H9 (cell line): ENCODE measurements at places on chromosomes 2 and 18. TPM values are rescaled to one million over a fixed set of nuclear protein-coding genes. Genes with fewer than 3 reads are reported as not detected.

RIT2 gene
- total RNA-seq = 1.2 and 1.3 TPM in 2 replicates

ZBTB7C gene
- total RNA-seq = 0.33 and 0.39 TPM in 2 replicates

DNAJC5G gene
- total RNA-seq = 0.37 and 0.44 TPM in 2 replicates

SLC11A1 gene
- total RNA-seq = 0.04 and 0.11 TPM in 2 replicates

ASTL gene
- total RNA-seq = 0.72 and 0.81 TPM in 2 replicates

GRCh38 chr2:124024561-124025170 is 421 bp upstream of the CNTNAP5 start:
- peak; percentile 69 for DNase-seq
- H3K27ac ChIP-seq = no peak overlapping the region
- no peaks in the 10 kb centered on the region for H3K36me3 ChIP-seq
- peaks cover 13% of the 10 kb centered on the region; the same call in 1 of the 2 replicates for H3K27me3 ChIP-seq
- H3K4me3 ChIP-seq = peak overlapping the region; percentile 80
- no peaks in the 10 kb centered on the region for H3K4me1 ChIP-seq

DNA sequence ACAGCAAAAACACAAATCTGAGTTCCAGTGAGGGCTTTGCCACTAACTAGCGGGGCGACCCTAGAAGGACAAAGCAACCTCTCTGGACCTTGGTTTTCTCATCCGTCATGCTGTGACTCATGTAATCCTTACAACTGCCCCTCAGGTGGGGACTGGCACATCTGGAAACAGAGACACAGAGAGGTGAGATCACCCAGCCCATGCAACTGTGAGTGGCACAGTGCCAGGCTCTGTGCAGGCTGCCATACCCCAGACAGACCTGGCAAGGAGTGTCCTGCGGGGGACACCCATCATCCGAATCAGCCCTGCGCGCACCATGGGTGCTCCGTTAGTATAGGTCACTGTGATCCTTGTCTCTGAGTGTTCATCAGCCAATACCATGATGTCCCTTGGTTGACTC is 198.3 kb downstream of the SMAD7 start:
- H3K4me1 ChIP-seq = no peaks in the 10 kb centered on the region
- DNase-seq = no peak
- no peak overlapping the region for H3K4me3 ChIP-seq

GRCh38 chr2:33788044-33788443 is 188.9 kb upstream of the FAM98A start:
- DNase-seq = no peak
- H3K36me3 ChIP-seq = no peaks in the 10 kb centered on the region
- no peak overlapping the region for H3K4me3 ChIP-seq
- H3K27me3 ChIP-seq = no peaks in the 10 kb centered on the region
- no peaks in the 10 kb centered on the region for H3K4me1 ChIP-seq

- no peaks in the 10 kb centered on the region for H3K4me1 ChIP-seq
- peaks cover 16% of the 10 kb centered on the region for H3K36me3 ChIP-seq
- peak; percentile 57 for DNase-seq
- no peak overlapping the region for H3K4me3 ChIP-seq
- no peaks in the 10 kb centered on the region for H3K27me3 ChIP-seq
These were observed 326.4 kb downstream of the NR4A2 start for GRCh38 chr2:156005999-156006712.

- DNase-seq = no peak
- no peak overlapping the region for H3K4me3 ChIP-seq
- no peaks in the 10 kb centered on the region for H3K4me1 ChIP-seq
- H3K36me3 ChIP-seq = peaks cover 18% of the 10 kb centered on the region
- H3K27me3 ChIP-seq = no peaks in the 10 kb centered on the region
- H3K27ac ChIP-seq = no peak overlapping the region
These were observed 57.3 kb downstream of the CCDC195 start for GRCh38 chr2:224658780-224659405.

DNA sequence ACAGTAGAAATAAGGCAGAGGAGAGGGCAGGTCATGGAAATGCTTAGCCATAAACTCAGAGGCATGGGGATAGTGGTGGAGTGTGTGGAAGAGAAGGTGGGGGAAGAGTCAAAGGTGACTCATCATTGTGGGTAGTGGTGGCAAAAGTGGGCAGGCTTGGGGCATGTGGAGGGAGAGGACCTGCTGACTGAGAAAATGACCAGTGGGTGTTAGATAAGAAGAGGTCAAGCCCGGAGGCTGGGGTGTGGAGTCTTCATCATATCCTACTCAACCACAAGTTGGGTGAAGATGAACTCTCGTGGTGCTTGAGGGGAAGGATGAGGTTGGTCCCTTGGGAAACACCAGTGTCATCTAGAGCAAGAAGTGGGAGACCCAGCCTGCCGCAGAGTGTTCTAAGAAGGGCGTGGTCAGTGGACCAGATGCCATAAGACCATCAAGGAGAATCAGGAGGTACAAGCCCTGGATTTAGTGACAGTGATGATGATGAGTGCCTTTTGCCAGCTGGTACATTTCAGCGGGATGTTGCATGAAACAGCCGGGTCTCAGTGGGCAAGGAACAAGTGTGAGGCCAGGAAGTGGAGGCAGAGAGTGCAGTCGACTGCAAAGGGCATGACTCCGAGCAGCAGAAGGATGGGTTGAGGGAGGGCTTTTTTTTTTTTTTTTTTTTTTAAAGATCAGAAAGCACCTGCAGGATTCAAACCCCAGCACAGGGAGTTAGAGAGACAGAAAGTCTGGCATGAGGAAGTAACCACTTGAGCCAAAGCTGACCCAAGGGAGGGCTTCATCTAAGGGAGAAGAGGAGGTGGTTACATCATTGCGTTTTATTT is 122.6 kb upstream of the SPRED2 start:
- DNase-seq = no peak
- peaks cover 10% of the 10 kb centered on the region; the same call in 1 of the 2 replicates for H3K4me1 ChIP-seq
- no peak overlapping the region for H3K4me3 ChIP-seq
- no peak overlapping the region for H3K27ac ChIP-seq

GRCh38 chr18:63258749-63259566 is 60.6 kb downstream of the BCL2 start:
- H3K27ac ChIP-seq = no peak overlapping the region
- DNase-seq = no peak
- no peak overlapping the region for H3K4me3 ChIP-seq
- H3K36me3 ChIP-seq = no peaks in the 10 kb centered on the region
- no peaks in the 10 kb centered on the region for H3K27me3 ChIP-seq

GRCh38 chr2:145812165-145812554 is 1292.2 kb upstream of the ZEB2 start:
- no peaks in the 10 kb centered on the region for H3K27me3 ChIP-seq
- no peak for DNase-seq
- no peaks in the 10 kb centered on the region; the same call in 2 of the 3 replicates for H3K36me3 ChIP-seq
- H3K4me1 ChIP-seq = no peaks in the 10 kb centered on the region; the same call in 1 of the 2 replicates

- H3K27me3 ChIP-seq = no peaks in the 10 kb centered on the region
- H3K27ac ChIP-seq = no peak overlapping the region
- H3K4me3 ChIP-seq = no peak overlapping the region
- no peaks in the 10 kb centered on the region; the same call in 2 of the 3 replicates for H3K36me3 ChIP-seq
These were observed 23.6 kb upstream of the RAB1A start for GRCh38 chr2:65153515-65153914.

GRCh38 chr2:23824777-23825212 is 102.1 kb downstream of the ATAD2B start:
- H3K27me3 ChIP-seq = no peaks in the 10 kb centered on the region
- H3K4me1 ChIP-seq = no peaks in the 10 kb centered on the region
- H3K36me3 ChIP-seq = peaks cover 7% of the 10 kb centered on the region; the same call in 1 of the 2 replicates

DNA sequence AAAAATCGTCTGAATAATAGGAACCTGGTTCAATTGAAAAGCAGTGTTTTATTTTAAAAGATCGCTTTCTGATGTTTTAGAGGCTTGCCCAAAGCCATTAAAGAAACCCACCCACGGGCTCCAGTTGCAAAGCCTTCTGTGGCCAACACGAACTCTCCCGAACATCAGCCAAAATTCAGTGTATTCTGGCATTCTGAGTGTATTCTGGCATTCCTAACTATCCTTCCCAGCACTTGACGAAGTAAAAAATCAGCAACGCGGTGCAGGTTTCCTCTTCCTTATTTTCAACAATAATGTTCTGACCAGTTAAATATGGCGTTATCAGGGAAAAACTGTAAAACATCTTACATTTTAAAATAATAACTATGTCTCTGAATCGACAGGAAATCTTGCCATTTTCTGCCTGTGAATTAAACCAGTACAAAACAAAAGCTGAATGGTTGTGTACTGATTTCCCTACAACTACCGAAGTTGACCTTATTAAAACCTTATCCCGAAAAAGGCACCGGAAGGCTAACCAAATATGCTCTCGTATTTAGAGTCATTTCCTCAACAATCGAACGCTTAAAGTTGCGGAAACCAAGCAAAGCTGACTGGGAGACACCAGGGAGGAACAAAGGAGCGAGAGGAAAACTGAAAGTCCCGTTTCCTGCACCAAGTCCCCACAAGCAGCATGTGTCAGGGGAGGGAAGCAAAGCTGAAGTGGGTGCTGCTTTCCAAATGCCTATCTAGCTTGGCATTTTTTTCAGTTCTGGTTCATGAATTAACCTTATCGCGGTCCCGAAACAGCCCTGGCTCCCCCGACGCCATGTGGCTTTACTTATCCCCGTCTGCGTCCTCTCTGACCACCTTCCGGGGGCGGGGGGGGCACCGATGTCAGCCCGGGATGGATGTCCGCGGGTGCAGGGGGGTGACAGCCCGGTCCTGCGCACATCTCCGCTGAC is 44.3 kb downstream of the ZNF516 start:
- H3K36me3 ChIP-seq = no peaks in the 10 kb centered on the region
- H3K4me3 ChIP-seq = peak overlapping the region; percentile 77
- no peak overlapping the region for H3K27ac ChIP-seq
- H3K27me3 ChIP-seq = no peaks in the 10 kb centered on the region; the same call in 1 of the 2 replicates
- DNase-seq = peak; percentile 51

GRCh38 chr2:200966770-200967169 is 3.3 kb upstream of the ORC2 start:
- H3K4me1 ChIP-seq = peaks cover 2% of the 10 kb centered on the region; the same call in 1 of the 2 replicates
- H3K36me3 ChIP-seq = no peaks in the 10 kb centered on the region; the same call in 2 of the 3 replicates
- H3K27ac ChIP-seq = no peak overlapping the region
- H3K27me3 ChIP-seq = no peaks in the 10 kb centered on the region
- no peak for DNase-seq

- no peaks in the 10 kb centered on the region for H3K27me3 ChIP-seq
- H3K36me3 ChIP-seq = no peaks in the 10 kb centered on the region; the same call in 1 of the 2 replicates
- no peak for DNase-seq
- no peak overlapping the region for H3K4me3 ChIP-seq
These were observed 160.1 kb downstream of the GFPT1 start for GRCh38 chr2:69226903-69227302.

DNA sequence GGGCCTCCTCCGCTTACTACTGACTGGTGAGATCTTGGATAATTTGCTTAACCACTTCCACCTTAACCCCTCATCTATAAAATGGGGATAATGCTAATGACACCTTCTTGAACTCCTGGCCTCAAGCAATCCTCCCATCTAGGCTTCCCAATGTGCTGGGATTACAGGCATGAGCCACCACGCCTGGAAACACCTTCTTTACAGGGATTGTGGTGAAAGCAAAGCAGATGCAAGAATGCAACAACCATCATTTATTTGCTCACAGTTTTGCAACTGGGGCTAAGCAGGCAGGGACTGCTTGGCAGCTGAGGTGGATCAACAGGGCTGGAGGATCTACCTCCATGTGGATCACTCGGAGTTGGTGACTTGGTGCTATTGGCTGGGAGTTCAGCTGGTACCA is 76.2 kb upstream of the ZNF532 start:
- no peaks in the 10 kb centered on the region; the same call in 2 of the 3 replicates for H3K36me3 ChIP-seq
- no peak overlapping the region for H3K27ac ChIP-seq
- DNase-seq = no peak
- no peak overlapping the region for H3K4me3 ChIP-seq

- peak overlapping the region; percentile 21 for H3K4me3 ChIP-seq
- H3K27ac ChIP-seq = no peak overlapping the region
- peaks cover 5% of the 10 kb centered on the region; the same call in 1 of the 2 replicates for H3K27me3 ChIP-seq
- no peaks in the 10 kb centered on the region; the same call in 2 of the 3 replicates for H3K36me3 ChIP-seq
- no peak for DNase-seq
- peaks cover 11% of the 10 kb centered on the region; the same call in 1 of the 2 replicates for H3K4me1 ChIP-seq
These were observed 23.4 kb upstream of the CYP1B1 start for GRCh38 chr2:38099099-38100028.

DNA sequence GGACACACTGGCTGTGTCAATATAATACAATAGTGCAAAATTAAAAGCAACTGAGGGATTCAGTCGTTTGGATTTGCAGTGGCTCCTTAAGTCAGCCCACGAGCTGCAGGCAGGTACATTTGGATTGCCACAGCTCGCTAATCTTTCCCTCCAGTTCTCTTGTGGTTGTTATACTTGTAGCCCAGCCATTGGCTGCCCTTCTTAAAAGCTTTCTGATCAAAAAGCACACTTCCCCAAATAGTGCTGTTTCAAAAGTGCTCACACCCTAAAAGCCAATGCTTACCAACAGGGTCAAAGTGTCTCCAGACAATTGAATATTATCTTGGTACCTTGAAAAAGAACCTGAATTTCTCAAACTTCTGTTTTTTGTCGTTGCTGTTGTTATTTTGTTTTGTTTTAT is 404.7 kb upstream of the FAM98A start:
- H3K27me3 ChIP-seq = no peaks in the 10 kb centered on the region
- H3K4me1 ChIP-seq = no peaks in the 10 kb centered on the region
- H3K4me3 ChIP-seq = no peak overlapping the region

GRCh38 chr2:58572731-58573130 is 331.6 kb upstream of the FANCL start:
- no peak overlapping the region for H3K27ac ChIP-seq
- no peak overlapping the region for H3K4me3 ChIP-seq
- no peaks in the 10 kb centered on the region; the same call in 2 of the 3 replicates for H3K36me3 ChIP-seq
- peaks cover 5% of the 10 kb centered on the region; the same call in 1 of the 2 replicates for H3K4me1 ChIP-seq
- no peaks in the 10 kb centered on the region for H3K27me3 ChIP-seq
- DNase-seq = no peak
